ENCODE measurements at places on chromosomes 2 and 18. TPM values are rescaled to one million over a fixed set of nuclear protein-coding genes. Genes with fewer than 3 reads are reported as not detected.

Gene MDH1B
- not detected for total RNA-seq

Gene MOCOS
- 0.42 TPM for total RNA-seq

Gene G6PC2
- not detected for total RNA-seq

Gene PLEK
- 138 TPM for total RNA-seq

DNA sequence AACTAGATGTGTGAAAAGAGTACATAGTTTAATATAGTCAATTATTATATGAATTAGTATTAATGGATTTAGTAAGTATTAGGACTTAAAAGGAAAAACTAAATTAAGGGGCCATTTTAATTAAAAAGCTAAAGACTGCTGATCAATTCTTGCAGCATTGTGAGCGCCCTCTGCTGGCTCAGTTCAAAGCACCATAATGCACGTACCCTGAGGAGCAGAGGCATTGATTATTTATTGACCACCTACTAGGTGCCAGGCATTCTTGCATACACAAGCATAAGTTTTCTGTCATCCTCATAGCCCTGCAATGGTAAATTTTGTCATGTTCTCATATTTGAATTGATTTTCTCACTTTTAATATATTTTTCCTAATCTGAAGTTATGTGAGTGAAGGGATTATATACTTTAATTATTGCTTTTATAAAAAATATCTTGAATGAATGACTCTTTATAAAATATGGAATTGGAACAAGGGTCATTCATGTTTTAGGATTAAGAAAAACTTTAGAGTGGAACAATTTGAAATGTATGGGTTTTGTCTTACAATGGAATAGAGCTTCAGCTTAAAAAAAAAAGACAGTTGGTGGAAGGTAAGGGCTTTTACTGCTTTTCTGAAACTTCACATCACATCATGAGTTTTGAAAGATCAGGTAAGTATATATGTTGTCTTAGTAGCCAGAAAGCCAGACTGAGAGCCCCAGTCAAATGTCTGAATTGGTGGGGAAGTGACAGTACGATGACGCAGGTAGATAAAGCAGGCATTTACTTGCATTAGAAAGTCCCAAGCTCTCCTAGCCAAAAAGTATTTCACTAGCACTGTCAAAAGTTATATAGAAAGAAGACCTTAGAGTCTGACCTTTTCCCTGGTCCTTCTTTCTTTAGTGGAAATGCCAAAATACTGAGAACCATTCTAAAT is 9.7 kb downstream of the ITGA4 start:
- no peak overlapping the region for H3K4me3 ChIP-seq
- peak overlapping the region; percentile 26 for H3K27ac ChIP-seq
- peaks cover 88% of the 10 kb centered on the region for H3K4me1 ChIP-seq
- no peaks in the 10 kb centered on the region for H3K27me3 ChIP-seq

DNA sequence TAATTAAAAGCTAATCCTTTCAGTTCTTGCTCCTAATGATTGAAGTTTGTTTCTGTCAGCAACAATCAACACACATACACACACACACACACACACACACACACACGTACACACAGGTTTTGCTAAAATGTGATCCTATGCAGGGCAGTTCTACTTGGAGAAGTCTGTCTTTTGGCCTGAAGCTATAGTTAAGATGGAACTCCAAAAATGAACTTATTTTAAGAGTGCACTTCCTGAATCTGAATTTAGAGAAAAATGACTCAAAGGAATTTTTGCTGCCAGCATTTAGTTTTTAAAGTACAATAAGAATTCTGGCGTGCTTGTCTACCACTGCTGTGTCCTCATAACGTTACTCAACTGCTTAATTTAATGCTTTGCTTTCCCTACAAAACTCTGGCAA is 6.6 kb downstream of the GALNT5 start:
- no peak for DNase-seq
- peaks cover 5% of the 10 kb centered on the region for H3K4me1 ChIP-seq
- H3K36me3 ChIP-seq: no peaks in the 10 kb centered on the region
- no peak overlapping the region for H3K27ac ChIP-seq
- H3K4me3 ChIP-seq: no peak overlapping the region
- H3K27me3 ChIP-seq: peaks cover 5% of the 10 kb centered on the region

- no peaks in the 10 kb centered on the region for H3K36me3 ChIP-seq
- H3K27ac ChIP-seq: no peak overlapping the region
- H3K27me3 ChIP-seq: no peaks in the 10 kb centered on the region
- H3K4me3 ChIP-seq: no peak overlapping the region
- no peaks in the 10 kb centered on the region for H3K4me1 ChIP-seq
These were observed 940.9 kb downstream of the SLC4A3 start for GRCh38 chr2:220568296-220568695.

DNA sequence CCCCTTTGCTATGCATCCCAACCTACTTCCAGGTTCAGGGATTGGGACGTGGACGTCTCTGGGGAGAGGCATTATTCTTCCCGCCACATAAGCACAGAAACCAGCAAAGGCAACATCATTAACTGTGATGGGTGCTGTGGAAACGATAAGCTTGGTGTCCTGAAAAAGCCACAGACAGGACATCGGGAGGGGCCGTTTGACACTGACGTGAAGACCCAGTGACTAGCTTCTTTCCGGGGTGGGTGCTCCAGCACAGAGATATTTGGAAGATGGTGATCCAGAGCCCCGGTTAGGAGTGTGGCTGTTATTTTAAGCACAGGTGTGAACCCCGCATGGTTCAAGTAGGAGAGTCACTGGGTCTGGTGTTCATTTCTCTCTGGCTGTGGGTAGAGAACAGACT is 163.8 kb upstream of the HDAC4 start:
- DNase-seq: no peak
- peaks cover 8% of the 10 kb centered on the region for H3K27me3 ChIP-seq
- H3K4me3 ChIP-seq: no peak overlapping the region
- H3K4me1 ChIP-seq: no peaks in the 10 kb centered on the region
- H3K27ac ChIP-seq: no peak overlapping the region
- H3K36me3 ChIP-seq: no peaks in the 10 kb centered on the region

GRCh38 chr18:30889519-30890301 is 152.8 kb downstream of the DSC3 start:
- no peak overlapping the region for H3K27ac ChIP-seq
- H3K36me3 ChIP-seq: no peaks in the 10 kb centered on the region
- no peak for DNase-seq
- no peaks in the 10 kb centered on the region for H3K4me1 ChIP-seq
- H3K4me3 ChIP-seq: no peak overlapping the region
- no peaks in the 10 kb centered on the region for H3K27me3 ChIP-seq

DNA sequence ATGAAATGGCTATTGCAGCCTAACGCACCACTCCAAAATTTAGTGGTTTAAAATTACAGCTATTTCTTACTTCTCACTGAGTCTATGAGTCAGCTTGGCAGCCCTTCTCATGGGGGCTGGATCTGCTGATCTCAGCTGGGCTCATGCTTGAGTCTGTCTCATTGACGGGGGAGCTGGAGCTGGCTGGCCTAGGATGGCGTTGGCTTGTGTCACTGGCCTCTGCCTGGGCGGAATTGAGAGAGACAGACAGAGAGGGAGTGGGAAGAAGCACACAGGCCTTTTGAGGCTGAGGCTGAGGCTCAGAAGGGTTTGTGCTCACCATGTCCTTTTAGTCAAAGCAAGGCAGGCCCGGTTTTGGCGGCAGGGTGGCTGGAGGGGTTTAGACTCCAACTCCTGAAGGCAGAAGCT is 412.1 kb upstream of the MYT1L start:
- H3K27ac ChIP-seq: no peak overlapping the region
- no peak for DNase-seq
- no peak overlapping the region for H3K4me3 ChIP-seq
- H3K27me3 ChIP-seq: no peaks in the 10 kb centered on the region
- no peaks in the 10 kb centered on the region for H3K36me3 ChIP-seq

- H3K36me3 ChIP-seq: no peaks in the 10 kb centered on the region
- no peak for DNase-seq
- no peak overlapping the region for H3K27ac ChIP-seq
- H3K4me3 ChIP-seq: no peak overlapping the region
- no peaks in the 10 kb centered on the region for H3K27me3 ChIP-seq
These were observed 978.1 kb upstream of the CDH2 start for GRCh38 chr18:29154758-29155725.

Measured in activated B cell treated with CpG ODN at 0.5 μM for 24 hours (primary cell).